ENCODE measurements at places on chromosomes 1 and 21.

DNA sequence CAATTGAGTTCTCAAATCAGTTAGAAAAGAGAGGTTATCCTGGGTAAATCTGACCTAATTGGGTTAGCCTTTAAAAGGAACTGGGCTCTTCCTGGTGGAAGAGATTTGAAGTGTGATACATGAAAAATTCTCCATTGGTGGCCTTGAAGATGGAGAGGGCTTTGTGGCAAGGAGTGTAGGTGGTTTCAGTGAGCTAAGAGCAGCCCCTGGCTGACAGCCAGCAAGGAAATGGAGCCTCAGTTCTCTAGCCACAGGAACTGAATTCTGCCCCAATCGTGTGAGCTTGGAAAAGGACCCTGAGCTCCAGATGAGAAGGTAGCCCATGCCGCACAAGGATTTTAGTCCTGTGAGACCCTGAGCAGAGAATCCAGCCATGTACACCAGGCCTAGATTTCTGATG lies 12.7 kb upstream of the HYI start:
- DNase-seq: no peak

GRCh38 chr1:210822932-210823331 lies 311.0 kb downstream of the KCNH1 start:
- no peak for DNase-seq

GRCh38 chr1:169584483-169585144 lies 1.7 kb downstream of the F5 start:
- no peak for DNase-seq

GRCh38 chr21:42414928-42415769 lies 11.4 kb downstream of the UBASH3A start:
- peak; percentile 90 for DNase-seq

DNA sequence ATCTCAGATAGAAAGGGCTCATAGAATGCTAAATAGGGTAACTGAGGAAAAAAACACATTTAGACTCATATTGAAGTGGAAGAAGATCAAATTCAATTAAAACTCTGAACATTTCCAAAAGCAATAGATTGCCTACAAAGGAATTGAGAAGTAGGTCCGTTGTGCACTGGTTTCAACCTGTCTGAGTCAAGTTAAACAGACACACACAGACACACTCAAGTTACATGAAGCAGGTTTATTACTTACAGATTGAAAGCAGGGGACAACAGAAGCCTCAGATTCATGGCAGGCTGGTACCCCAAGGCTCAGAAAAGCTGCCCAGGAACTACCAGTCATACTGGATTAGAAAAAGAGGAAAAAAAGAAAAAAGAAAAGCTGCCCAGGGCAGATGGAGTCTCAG lies 20.7 kb upstream of the S100A2 start:
- no peak for DNase-seq

GRCh38 chr1:22932803-22933470 lies 39.7 kb downstream of the LACTBL1 start:
- no peak for DNase-seq

GRCh38 chr21:29083306-29083705 lies 9.9 kb upstream of the CCT8 start:
- no peak for DNase-seq

DNA sequence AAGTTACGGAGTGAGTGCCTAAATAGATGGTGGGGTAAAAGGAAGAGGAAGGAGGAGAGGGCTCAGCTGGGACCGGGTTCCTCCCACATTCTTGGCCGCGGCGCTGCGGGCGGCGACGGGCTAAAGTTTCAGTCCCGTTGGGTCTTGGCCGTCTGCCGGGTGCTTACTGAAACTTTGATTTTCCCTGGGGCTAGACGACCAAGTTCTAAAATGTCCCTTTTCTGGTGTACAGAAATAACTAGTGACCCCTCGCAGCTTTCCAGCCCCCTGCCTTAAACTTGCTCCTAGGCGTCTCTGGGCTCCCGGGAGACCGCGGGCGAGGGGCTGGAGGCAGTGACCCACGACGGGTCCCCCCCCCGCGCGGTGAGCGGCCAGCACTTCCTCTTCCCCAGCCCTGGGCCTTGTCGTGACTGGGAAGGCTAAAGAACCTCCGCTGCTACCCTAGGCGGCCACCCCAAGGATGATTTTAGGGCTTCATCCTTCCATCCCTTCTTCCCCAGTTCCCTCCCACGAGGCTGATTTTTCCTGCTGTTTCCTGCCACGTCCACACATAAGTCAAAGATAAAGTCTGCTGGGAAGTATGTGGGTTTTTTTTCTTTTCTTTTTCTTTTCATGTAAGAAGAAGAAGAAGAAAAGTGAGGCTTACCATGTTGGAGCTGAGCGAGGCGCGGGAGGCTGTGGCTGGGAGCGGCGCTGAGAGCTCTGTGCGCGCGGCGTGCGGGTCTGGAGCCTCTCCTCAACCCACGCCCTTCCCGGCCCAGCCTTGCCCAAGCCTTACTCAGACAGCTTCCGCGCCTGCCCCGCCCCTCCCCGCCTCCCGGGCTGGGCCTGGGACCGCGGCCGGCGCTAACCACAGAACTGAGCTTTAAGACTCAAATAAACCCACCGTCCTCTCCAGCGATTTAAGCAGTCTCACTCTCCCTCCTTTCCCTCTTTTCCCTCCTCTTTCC lies at the start of gene S100A11:
TSS of gene S100A11 (minus strand) at position 738 of the 950 bp plus-strand sequence. CDS start at position 649, 89 bp downstream.
- DNase-seq: peak; percentile 85
